ENCODE measurements at places on chromosomes 1 and 21.

DNA sequence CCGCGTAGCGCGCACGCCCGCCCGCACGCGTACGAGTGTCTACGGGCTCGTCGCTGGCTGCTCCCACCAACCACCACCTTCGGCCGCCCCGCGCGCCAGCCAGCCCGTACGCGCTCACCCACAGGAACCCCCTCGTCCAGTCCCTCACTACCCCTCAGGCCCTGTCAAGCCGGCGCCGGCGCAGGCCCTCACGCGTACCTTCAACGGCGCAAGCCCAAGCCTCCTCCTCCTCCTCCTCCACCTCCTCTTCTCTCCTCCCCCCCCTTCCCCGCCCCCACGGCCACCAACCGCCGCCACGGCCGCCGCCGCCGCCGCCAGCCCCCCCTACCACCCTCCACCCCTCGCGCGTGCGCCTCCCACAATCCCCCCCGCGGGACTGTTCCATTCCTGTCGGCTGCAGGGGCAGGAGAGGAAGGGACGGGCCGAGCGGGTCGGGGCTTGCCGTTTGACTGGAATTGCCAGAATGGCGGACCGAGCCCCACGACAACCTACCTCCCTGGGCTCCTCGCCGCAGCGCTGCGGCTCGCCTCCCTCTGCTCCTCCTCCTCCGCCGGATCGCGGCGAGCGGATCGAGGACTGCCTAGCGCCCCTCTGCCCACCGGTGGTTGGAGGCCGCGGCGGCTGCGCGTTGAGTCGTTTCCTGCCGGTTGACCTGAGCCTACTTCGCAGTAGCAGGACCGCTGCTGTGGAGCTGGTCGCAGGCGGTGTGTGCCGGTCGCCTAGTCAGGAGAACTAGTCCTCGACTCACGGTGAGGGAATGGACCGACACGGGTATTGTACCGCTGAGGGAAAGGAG is at the start of gene ASH1L:
Gene ASH1L, minus strand, starts transcription at position 223 of the 796 bp plus-strand sequence. CDS start 41,284 bp downstream, outside the sequence.
- DNase-seq, result peak; percentile 96

DNA sequence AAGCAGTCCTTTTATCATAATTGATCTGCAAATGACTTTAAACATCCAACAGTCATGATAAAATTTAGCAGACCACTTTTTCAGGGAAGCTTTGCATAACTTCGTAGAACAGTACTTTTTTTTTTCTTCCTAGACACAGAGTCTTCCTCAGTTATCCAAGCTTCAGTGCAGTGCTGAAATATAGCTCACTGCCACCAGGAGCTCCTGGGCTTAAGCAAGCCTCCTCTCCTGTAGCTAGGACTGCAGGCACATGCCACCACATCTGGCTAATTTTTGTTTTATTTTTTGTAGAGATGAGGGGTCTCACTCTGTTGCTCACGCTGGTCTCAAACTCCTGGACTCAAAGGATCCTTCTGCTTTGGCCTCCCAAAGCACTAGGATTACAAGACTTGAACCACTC is 3.8 kb downstream of the F13B start:
- no peak for DNase-seq

- no peak for DNase-seq
These were observed 10.9 kb downstream of the TIMM17A start for GRCh38 chr1:201966171-201966570.

GRCh38 chr1:88648706-88649105 is 35.4 kb upstream of the PKN2 start:
- no peak for DNase-seq

- DNase-seq, result peak; percentile 41
These were observed 182.0 kb upstream of the SGIP1 start for GRCh38 chr1:66351913-66352312.

GRCh38 chr1:183876309-183876708 is 71.4 kb downstream of the RGL1 start:
- no peak for DNase-seq

DNA sequence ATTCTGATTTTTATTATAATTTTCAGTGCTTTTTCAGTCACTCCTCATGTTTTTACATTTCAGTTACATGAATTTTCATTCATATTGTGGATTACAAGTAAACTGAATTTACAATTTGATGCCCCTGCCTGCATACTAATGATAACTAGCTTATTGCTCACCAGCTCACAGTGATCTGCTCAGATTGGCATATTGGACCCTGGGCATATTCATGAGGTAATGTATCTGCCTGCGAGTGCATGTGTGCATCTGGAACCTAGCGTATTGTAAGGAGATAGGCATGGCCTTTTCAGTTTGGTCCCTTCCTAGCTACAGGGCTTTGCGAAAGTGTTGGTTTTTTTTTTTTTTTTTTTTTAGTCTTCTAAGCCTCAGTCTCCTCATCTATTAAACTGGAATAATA is 213.7 kb downstream of the SDCCAG8 start:
- no peak for DNase-seq

GRCh38 chr21:45388011-45388521 is 16.9 kb upstream of the COL18A1 start:
- no peak for DNase-seq

DNA sequence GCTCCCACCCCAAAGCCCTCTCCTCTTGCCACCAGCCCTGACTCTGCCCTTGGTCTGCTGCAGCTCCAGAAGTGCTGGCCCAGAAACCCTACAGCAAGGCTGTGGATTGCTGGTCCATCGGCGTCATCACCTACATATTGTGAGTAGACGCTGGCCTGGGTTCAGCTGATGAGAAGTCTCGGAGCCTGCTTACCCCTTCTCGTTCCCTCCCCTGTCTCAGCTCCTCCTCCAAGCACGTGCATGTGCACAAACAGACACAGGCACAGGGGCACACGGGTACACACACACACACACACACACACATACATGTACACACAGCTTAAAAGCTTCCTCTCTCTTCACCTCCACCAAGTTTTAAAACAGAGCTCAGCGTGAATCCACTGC is 24.3 kb downstream of the CAMK1G start:
- no peak for DNase-seq

- no peak for DNase-seq
These were observed 8.1 kb upstream of the OR6K3 start for GRCh38 chr1:158728510-158729225.

DNA sequence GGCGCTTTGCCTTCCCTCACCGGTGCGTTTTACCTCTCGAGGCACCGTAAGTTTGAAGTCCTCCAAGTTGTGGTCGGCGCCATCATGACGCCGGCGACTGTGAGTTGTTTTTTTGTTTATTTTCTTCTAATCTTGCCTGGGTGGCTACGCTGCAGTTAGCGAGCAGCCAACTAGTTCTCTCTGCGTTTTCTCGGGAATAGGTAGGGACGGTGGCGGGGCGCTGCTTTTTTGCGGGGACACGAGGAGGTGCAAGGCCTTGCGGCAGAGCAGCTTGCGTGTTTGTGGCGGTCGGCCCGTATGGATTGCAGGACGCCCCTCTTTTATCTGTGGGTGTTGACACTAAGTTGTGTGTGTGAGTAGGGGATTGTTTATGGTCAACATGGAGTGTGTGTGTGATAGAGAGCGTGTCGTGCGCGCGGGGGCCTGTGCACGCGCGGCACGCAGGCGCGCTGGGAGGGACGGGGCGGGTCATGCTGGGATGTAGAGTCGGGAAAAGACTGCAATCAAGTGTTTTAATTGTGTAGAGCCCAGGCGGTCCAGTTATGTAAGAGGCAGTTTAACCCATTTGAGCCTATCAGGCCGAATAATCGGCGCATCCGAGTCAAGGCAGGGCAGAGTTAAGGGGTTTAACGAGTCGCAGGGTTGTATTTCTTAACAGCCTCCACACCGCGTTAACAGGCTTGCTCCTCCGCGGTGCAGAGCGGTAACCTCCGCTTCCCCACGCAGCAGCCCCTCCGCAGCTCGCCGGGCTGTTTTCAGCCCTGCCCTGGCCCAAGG is 1.2 kb upstream of the NEGR1 start:
- peak; percentile 77 for DNase-seq

DNA sequence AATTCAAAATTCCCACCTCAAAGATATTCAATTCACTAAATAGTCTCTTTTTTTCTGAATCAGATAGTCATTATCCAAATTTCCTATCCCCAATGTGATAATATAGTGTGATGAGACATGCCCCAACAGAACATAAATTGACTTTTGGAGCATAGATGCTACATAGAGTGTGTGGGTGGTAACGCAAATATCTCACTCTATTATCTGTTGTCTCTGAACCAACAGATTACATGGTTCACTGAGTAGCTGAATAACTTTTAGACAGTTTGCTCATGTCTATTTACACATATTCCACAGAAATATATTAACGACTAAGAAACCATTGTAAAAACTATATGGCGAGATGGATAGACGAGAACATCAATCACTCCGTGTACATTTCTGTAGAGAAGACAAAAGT is 209.9 kb downstream of the BARHL2 start:
- no peak for DNase-seq

GRCh38 chr1:67645495-67646144 is 39.4 kb upstream of the GADD45A start:
- DNase-seq, result no peak

- no peak for DNase-seq
These were observed 193.4 kb downstream of the PRDM2 start for GRCh38 chr1:13893409-13893821.

DNA sequence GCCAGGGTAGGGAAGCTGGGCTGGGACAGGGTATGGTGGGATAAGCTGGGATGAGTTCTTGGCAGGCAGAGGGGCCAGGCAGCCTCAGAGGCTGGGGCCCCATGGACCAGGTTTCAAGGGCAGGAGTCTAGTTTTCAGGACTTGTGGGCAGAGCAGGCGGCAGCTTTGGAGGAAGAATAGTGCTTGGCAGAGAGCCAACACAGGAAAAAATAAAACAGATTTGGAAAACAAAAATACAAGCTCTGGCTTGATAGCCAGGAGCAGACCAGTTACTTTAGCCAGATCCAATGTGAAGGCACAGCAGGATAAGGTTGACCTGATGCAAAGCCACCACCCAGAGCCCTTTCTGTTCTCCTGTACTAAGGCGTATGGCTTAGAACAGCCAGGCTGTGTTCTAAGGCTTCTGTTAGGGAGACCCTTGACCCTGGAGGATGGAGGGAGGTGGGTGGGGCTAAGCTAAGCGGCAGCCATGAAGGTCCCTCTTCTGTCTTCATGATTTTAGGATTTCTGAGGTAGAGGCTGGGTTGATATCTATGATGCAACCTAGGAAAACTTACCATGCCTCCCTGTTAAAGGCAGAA is 5.5 kb downstream of the TRAF5 start:
- no peak for DNase-seq

GRCh38 chr1:208997726-208998312 is 585.7 kb upstream of the CAMK1G start:
- DNase-seq, result peak; percentile 31

DNA sequence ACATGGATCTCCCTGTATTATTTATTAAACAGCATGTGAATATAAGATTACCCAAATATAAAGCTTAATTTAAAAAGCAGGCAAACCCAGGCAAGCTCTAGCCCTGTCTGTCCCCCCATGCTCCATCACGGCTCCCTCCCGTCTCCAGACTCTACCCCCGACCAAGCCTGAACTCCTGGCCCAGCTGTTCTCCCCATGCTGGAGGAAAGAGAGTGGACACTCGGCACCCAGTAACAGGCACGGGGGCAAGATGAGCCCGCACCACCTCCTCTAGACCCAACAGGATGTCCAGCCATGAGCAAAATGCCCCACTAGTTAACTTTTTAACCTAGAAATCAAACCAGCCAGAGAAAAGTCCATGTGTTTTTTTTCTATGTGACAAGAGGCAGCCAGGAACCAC is 19.3 kb downstream of the SLC19A1 start:
- DNase-seq, result no peak

DNA sequence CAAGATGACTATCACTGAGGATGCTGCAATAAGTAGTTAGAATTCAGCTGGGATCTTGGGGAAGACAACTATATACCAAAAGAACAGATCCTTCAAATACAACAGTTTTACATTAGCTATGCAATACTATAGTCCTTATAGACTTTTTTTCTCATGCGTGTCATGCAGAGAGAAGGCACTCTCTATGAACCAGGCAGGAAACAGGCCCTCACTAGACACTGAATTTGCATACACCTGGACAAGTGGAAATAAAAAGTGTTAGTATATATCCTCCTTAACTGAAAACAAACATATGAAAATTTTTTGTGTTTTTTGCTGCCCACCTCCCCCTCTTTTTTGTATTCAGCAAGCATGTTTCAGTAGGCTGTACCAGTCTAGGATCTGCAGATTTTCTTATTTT is 29.9 kb downstream of the TMCO1 start:
- no peak for DNase-seq

GRCh38 chr1:54846716-54847284 is 40.2 kb downstream of the DHCR24 start:
- DNase-seq, result no peak

- DNase-seq, result no peak
These were observed 958 bp downstream of the NFYC start for GRCh38 chr1:40692429-40692895.

DNA sequence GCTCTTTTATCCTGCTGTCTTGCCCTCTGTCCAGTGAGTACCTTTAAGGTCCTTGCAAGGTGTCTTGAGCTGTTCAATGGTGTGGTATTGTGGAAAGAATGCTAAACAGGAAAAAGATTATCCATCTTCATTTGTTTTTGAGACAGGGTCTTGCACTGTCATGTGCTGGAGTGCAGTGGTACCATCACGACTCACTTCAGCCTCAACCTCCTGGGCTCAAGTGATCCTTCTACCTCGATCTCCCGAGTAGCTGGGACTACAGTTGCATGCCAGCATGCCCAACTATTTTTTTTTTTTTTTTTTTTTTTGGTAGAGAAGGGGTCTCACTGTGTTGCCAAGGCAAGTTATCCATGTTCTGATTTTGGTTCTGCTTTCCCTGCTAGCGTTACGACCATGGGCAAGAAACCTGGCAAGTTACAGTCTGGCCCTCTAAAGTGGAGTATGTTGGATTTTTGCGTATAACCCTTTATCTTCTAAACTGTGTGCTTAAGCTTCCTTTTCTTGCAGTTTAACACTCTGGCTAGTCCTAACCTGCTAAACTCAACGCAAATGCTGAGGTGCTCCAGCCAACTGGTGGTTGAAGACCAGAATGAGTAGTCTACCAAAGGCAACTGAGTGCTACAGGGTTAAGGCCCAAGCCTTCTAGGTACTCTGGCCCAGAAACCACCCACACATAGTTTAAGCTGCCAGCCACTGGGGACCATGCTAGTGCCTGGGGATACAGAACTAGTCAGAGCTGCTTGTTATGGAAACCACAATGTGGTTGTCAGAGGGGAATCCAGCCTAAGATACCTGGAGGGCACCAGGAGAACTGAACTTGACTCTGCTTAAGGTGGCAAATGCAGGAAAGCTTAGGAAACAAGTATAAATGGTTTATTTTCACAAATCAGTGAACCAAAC is 7.9 kb downstream of the RPL11 start:
- DNase-seq, result no peak

GRCh38 chr1:186905561-186905960 is 76.8 kb downstream of the PLA2G4A start:
- DNase-seq, result peak; percentile 72

- DNase-seq, result no peak
These were observed 67.8 kb upstream of the KLHDC7A start for GRCh38 chr1:18412882-18413353.

Measured in fibroblast of skin of right biceps (primary cell).